HL-60 (cell line): ENCODE measurements at places on chromosomes 11 and 22.

DNA sequence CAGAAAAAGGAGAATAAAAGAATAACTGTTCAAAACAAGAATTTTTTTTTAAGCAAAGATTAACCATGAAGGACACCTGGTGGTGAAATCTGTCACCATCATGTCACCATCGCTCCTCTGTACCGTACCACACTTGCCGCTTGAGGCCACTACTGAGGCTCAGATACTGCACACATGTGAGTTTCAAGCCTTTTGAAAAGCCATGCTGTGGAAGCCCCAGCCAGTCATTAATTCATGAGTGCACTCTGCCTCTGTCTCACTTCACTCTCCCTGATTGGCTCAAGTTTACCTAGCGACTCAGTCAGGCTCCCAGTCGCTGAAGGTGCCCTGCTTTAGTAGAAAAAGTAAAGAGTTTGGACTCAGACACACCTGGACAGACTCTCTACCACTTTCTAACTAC lies 6.6 kb upstream of the MS4A12 start:
- DNase-seq, result peak; percentile 55

DNA sequence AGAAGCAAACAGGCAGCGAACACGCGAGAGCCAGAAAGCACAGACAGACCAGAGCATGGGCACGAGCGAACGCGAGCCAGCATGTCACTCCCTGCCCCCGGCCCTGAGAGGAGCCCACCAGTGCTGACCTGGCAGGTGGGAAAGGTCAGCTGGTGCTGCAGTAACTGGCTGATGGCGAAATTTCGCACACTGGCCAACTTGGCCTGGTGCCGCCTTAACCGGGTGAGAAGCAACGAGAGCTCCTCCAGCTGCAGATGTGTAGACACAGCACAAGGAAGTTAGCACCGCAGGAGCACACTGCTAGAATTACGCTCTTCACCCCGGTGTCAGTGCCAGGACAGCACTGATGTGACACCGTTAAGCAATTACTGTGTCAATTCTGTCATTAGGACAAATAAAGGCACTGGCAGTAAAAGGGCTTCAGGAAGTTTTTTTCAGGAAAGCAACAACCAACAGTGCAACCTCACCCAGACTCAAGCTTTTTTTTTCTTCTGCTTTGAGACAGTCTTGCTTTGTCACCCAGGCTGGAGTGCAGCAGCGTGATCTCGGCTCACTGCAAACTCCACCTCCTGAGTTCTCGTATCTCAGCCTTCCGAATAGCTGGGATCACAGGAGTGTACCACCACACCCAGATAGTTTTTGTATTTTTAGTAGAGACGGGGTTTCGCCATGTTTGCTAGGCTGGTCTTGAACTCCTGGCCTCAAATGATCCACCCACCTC lies 76.8 kb downstream of the C11orf58 start:
- DNase-seq, result peak; percentile 88

- no peak for DNase-seq
Measured at GRCh38 chr11:117152066-117152465, 8.0 kb downstream of the PAFAH1B2 start.

- DNase-seq, result no peak
Measured at GRCh38 chr11:114244726-114245394, 51.3 kb upstream of the NNMT start.

- no peak for DNase-seq
Measured at GRCh38 chr11:128330203-128330602, 257.2 kb downstream of the ETS1 start.

DNA sequence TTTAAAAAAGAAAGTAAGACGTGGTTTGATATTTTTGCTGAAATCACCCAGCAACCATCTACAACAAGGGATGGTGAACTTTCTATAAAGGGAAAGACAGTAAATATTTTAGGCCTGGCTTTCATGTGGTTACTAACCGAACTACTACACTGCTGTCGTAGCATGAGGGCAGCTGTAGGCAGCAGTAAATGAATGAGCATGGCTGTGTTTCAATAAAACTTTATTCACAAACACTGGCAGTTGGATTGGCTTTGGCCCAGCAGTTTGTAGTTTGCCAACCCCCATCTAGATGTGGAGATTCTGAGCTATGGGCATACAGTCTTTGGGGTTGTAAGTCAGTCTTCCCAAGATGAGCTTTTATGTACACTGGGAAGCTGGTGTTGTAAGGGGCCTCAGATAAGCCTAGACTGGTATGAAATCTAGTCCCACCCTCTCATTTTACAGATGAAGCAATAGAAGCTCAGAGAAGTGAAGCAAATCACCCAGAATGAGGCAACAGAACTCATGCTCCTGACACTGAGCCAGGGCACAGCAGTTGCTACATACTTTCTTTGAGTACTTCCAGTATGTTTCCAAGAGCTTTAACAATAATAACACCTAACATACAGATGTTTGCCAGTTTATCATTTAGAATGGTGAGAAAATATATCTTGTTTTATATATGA lies 204.4 kb downstream of the ADAMTS15 start:
- peak; percentile 6 for DNase-seq

- no peak for DNase-seq
Measured at GRCh38 chr11:30314625-30315024, 8.3 kb upstream of the ARL14EP start.

DNA sequence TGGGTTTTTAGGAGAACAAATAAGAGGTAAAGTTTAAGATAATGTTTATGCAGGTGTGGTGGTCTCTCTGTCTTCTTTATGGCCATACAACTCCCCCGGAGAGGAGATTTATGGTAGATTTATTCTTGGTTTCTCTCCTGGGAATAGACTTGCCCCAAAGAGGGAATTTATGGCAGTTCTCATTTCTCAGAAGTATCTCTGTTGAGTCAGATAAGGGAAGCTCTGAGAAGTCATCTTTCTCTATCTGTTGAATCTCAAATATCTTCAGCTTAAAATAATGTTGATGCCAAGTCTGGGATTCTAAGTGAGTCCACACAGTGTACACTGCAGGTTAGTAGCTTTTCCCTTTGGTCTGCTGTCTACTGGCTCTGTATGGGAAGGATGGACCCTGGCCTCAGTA lies 276.4 kb upstream of the PLET1 start:
- DNase-seq, result no peak

DNA sequence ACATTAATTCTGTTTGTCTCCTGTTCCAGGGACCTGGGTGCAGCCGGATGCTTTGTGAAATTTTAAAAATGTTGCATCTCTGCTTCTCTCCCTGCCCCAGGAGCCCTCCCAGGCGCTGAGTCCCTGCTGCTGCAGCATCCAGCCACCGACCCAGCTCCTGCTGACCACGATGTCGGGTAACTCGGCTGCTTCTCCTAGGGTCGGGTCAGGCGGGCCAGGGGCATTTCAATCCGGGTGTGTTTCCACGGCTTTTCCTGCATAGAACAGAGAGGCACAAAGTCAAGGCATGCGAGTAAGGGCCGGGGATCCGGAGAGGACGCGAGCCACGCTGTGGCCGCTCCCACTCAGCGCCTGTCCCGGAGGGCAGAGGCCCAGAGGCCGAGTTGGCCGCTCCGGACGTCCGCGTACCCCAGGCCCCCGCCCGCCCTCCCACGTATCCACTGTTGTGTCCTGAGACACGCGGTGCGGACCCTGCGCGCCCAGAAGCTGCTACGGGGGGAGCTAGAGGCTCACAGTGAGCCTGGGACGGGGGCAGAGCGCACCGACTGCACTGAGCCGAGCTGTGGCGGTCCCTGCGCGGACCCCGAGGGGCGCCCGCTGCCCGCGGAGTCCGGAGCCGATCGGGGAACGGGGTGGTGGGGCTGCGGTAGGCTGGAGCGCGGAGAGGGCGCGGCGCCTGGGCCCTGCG lies at the start of gene POU2AF3:
POU2AF3 (plus strand) TSS at position 134 of the 688 bp plus-strand sequence; CDS start at position 170, 36 bp downstream.
- no peak for DNase-seq

DNA sequence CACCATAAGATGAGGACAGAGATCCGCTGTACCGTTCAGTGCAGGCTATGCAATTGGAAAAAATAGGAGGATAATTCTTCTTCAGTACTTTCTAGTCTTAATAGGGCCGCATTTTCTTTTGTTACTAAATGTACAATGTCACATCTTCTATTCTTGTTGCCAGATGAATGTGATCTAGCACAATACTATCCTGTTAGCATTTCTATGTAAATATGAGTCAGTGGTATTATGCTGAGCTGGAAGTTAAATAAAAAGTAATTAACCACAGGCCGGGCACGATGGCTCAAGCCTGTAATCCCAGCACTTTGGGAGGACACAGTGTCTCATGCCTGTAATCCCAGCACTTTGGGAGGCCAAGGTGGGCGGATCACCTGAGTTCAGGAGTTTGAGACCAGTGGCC lies 24.4 kb upstream of the BIRC3 start:
- DNase-seq, result no peak

GRCh38 chr11:64040684-64041322 lies 5.1 kb downstream of the FLRT1 start:
- no peak for DNase-seq

- DNase-seq, result no peak
Measured at GRCh38 chr22:31776231-31776630, 22.4 kb downstream of the DEPDC5 start.

DNA sequence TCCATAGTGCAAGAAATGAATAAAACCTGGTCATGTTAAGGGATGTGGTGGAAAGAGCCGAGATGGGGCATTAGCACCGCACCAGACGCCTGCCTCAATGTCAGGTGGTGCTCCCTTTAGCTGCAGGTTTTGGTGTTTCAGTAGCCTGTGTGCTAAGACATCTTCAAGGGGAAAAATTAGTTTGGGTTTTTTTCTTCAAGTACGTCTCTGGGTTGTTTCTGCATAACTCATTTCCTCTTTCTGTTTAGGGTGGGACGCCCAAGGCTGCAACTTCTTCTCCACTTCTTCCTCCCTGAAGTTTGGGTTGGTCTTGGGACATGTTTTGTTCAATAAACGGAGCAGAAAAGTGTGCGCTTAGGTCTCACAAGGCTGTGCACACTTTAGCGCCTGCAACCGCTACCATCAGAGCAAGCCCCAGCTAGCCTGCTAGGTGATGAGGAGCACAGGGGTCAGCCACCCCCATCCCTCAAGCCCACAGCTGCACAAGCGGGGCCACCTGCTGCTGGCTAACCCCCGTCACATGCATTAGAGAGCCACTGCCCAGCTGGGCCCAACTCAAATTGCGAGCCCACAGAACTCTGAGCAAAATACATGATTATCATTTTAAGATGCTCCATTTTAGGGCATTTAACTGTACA lies 1495.7 kb downstream of the TBC1D22A start:
- DNase-seq, result no peak

- DNase-seq, result no peak
Measured at GRCh38 chr11:46898396-46899095, 19.8 kb downstream of the LRP4 start.

DNA sequence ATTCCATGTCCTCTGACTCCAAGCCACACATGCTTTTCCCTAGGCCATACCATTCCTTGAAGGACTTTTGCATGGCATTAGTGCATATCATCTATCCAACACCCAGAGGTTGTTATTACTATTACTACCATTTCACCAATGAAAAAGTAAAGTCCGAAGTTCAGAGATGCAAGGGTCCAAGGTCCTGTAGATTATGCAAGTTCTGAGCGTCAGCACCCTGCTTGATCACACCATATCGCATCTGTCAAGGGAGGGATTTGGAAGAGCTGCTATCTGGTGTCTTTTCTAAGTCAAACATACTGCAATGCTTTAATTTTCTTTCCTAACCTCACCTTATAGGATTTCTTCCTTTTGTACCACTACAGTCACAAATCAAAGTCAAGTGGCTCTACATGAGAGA lies 214.7 kb upstream of the CADM1 start:
- DNase-seq, result no peak

- peak; percentile 87 for DNase-seq
Measured at GRCh38 chr22:32144496-32145274, 14.4 kb downstream of the C22orf42 start.

- DNase-seq, result no peak
Measured at GRCh38 chr11:66324664-66325063, 7.8 kb upstream of the CD248 start.

GRCh38 chr11:17684550-17684949 lies 34.8 kb upstream of the MYOD1 start:
- no peak for DNase-seq

- DNase-seq, result no peak
Measured at GRCh38 chr11:125272821-125273220, 108.3 kb downstream of the PKNOX2 start.

- peak; percentile 97 for DNase-seq
Measured at GRCh38 chr22:43345761-43346301, 2.7 kb upstream of the SCUBE1 start.

GRCh38 chr22:44667829-44668189 lies 34.2 kb upstream of the PRR5 start:
- no peak for DNase-seq

DNA sequence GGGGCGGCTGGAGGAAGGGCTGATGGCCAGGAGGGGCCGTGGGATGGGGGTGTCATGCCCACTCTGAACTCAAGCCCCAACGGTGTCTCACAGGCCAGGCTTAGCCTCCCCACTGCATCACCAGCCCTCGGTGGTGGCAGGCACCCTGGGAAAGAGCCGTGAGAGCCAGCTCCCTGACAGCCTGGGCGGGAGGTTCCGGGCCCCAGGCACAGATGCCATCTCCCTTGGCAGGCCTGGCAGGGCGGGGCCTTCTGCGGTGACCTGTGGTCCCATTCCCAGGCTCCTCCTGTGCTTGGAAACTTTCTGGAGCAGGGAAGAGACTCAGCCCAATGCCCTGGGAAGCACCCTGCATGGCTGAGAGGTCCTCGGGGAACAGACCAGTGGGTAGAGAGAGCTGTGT lies 4.8 kb downstream of the PHLDA2 start:
- DNase-seq, result no peak

DNA sequence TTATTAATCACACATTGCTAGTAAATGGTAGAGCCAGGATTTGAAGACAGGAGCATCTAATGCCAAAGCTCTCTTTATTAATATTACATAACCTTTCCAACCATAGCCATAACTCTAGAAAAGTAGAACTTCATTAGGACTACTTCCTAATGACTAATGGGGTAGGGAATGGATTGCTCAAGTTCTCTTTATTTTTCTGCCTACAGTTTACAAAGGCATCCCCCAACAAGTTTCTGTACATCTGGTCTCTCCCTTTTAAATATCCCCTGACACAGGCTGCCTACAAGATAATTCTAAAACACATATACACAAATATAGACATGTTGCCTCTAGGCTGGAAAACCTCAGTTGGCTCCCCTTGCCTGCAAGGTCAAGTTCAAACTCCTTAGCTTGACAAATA lies 534.9 kb downstream of the SOX6 start:
- DNase-seq, result no peak

- DNase-seq, result no peak
Measured at GRCh38 chr11:119626197-119626841, 102.7 kb downstream of the NECTIN1 start.

GRCh38 chr11:101187748-101188147 lies 58.1 kb upstream of the PGR start:
- no peak for DNase-seq

GRCh38 chr11:86358720-86359119 lies 16.0 kb upstream of the CCDC81 start:
- DNase-seq, result no peak

GRCh38 chr22:35620624-35621251 lies 3.6 kb upstream of the MB start:
- no peak for DNase-seq

GRCh38 chr22:27692243-27692642 lies 109.3 kb downstream of the MN1 start:
- no peak for DNase-seq

- DNase-seq, result no peak
Measured at GRCh38 chr11:69414773-69415187, 66.7 kb upstream of the LINC01488 start.
